Muscle of arm (tissue), 14 donors: ENCODE measurements at places on chromosomes 4 and X. TPM values are rescaled to one million over a fixed set of nuclear protein-coding genes. Genes with fewer than 3 reads are reported as not detected.
A peak's percentile ranks its signal among the peaks of the same experiment; 100 is the strongest.

DNA sequence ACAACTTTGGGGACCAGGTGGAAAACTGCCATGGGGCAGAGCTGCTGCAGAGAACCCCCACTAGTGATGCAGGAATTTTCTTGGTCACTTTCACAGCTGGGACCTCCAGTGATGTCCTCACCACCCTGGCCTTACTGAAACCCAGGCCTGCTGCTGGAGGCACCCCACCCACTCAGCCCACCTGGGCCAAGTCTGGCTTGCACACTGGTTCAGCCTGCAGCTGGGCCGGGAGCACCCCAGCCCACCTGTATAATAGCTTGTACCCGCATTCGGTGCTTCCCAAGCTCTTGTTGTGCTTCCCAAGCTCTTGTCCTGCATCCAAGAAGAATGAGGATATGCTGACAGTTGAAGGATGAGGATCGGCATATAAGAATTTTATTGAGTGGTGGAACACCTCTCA lies 86.4 kb upstream of the ZMAT1 start:
- DNase-seq, result no peak

DNA sequence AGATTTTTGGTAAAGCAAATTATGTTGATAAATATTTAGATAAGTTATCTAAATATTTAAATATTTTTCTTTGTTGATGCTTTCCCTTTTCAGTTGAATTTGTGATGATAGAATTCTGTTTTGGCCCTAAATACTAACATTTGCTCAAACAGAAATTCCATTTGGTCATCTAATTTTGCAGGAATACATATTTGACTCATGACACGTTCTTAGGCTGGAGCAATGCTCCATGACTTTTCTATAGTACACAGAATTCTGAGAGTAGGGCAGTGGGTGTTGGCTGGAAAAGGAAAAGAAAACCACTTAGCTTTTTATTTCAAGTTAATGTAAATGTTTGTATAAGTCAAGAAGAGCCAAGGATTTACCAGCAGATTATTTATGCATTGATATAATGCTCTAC lies 58.6 kb upstream of the GK2 start:
- DNase-seq, result no peak

GRCh38 chrX:124341396-124342132 lies 4.8 kb upstream of the SH2D1A start:
- DNase-seq, result no peak

The PPARGC1A gene
- 11.7 TPM for polyA plus RNA-seq

- no peak for DNase-seq
These were observed 155.8 kb downstream of the FAM47B start for GRCh38 chrX:35098419-35098818.

GRCh38 chr4:100075486-100076270 lies 114.6 kb downstream of the DDIT4L start:
- DNase-seq, result no peak

The GAGE12J gene
- not detected for polyA plus RNA-seq

DNA sequence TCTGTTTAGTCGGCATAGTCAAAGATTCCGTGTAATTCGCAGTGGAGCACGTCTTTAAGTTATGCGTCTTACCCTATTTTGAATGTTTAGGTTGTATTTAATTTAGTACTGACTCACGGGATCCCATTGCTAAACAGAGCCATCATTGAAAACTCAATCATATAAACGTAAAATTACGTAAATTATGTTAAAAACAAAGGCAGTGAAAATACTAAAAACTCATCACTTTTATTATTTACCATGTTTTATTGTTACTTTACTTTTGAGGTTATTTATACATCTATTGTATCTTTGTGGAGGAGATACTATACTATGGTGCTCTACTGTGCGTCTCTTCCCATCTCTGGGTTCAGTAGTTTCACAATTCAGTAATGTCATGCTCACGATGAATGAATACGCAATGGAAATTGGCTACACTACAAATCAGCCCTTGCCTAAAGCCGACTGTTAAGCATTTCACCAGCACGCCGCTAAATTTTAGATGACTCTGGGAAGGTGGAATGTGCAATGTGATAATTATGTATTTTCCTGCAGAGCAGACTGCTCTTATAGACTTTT lies 944 bp downstream of the FUNDC2 start:
- peak; percentile 68 for DNase-seq

- DNase-seq, result no peak
These were observed 239.5 kb downstream of the PRDM5 start for GRCh38 chr4:120682981-120683380.

- DNase-seq, result no peak
These were observed 81.4 kb upstream of the IGFBP7 start for GRCh38 chr4:57191523-57192034.

The SLC6A14 gene
- 0.07 TPM for polyA plus RNA-seq

- no peak for DNase-seq
These were observed 21.6 kb upstream of the DUSP9 start for GRCh38 chrX:153625271-153626024.

- DNase-seq, result peak; percentile 3
These were observed 800.5 kb upstream of the DIAPH2 start for GRCh38 chrX:95884186-95884585.

GRCh38 chrX:16067886-16068515 lies 55.4 kb upstream of the GRPR start:
- no peak for DNase-seq

DNA sequence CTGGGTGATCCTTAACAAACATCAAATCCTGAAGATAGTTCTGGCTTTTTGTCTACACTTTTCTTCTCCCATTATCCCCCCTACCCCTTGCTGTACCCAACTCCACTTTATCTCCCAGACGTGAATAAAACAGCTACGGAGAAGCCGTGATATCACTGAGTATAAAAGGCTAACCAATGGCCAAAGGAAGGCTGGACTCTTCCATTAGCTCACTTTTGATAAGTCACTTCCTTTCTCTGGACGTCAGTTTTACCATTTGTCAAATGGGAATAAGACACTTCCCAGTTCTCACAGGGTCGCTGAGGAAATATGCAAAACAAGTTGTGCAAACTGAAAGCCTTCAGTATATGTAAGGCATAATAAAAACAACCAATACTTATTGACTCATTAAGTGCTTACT lies 38.6 kb upstream of the EDA2R start:
- no peak for DNase-seq

DNA sequence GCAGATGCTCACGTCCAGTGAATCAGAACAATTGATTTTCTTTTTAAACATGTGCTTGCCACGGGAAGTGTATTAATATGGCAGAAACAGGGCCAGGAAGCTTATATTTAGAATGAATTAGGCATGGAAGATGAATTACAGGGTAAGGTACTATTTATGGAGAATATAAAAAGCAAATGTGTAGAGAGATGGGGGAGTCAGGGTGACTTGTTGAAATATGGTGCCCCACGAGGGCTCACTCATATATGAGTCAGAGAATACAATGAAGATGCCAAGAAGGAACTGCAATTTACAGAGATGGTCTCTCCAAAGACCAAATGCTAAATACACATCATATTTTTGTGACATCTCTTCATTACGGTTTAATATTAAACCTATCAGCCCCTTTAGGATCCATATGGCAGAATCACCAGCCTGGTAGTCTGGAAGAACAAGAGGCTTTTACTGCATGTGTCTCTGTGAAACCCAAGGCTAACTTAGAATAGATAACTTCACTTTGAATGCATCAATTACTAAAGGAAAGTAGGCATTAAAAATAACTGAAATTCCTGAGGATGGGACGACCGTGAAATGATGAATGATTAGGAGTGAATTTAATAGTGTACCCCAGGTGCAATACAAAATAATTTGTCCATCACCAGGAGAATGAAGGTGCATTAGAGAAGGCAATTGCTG lies 385.3 kb downstream of the ARHGAP24 start:
- no peak for DNase-seq

DNA sequence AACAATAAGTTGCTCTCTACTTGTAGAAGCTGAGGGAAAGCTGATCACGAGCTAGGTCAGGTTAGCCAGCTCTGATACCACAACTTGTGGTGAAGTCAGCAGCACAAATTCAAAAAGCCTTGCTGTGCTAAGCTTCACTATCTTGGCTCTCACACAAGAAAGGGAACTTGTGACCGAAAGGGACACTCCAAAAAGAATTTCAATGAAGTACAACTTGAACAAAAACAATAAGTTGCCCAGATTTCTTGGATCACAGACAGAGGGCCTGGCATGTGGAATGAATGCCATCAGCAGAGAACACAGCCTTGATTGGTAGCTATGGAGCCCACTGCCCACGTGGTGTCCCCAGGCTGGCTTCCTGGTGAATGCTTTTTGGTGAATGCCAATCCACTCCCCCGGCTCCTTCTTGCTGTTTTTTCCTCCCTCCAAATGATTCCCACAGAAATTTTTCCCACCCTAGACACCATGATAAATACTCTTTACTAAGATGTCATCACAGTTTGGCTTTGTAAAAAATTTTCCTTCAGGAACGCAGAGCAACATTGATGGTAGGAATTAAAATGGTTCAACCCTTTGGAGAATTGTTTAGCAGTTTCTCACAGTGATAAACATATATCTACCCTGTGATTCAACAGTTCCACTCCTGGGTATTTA lies 82.6 kb downstream of the ANXA3 start:
- no peak for DNase-seq

DNA sequence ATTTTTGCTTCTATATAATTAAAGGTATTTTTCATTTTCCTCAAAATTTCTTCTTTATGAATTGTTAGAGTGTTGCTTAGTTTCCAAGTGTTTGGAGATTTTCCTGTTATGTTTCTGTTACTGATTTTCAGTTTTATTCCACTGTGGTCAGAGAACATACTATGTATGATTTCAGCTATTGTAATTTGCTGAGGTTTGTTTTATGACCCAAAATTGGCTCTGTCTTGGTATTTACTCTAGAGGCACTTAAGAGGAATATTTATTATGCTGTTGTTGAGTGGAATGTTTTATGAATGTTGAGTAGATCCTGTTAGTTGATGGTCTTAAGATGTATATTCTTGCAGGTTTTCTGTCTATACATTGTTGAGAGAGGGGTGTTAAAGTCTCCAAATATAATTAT lies 263.5 kb downstream of the PABPC4L start:
- DNase-seq, result no peak

GRCh38 chr4:39963656-39964055 lies 14.1 kb downstream of the PDS5A start:
- DNase-seq, result no peak

The RAPGEF2 gene
- 31.3 TPM for polyA plus RNA-seq

DNA sequence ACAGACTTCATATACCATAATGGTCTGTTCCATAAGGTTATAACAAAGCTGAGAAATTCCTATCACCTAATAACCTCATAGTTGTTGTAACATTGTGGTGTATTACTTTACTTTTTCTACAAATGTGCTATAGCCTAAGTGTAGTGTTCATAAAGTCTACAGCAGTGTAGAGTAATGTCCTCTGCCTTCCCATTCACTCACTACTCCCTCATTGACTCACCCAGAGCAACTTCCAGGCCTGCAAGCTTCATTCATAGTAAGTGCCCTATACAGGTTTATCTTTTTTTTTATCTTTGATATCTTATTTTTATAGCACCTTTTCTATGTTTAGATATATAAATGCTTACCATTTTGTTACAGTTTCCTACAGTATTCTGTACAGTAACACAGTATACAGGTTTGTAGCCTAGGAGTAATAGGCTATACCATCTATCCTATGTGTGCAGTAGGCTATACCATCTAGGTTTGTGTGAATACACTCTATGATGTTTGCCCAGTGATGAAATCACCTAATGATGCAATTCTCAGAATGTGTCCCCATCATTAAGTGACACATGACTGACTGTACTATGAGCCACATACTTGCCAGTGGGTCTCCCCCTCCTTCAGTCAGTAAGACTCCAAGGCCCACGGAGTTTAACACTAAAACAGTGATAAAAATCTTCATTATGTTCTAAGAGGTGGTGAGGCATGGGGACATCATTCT lies 299.9 kb downstream of the UNC5C start:
- no peak for DNase-seq

- no peak for DNase-seq
These were observed 869.6 kb downstream of the CCSER1 start for GRCh38 chr4:90996813-90997212.

- peak; percentile 54 for DNase-seq
These were observed at the start of gene FGF5 for GRCh38 chr4:80266253-80266901. FGF5 (plus strand) TSS chr4:80266664; CDS start chr4:80266825, 161 bp downstream.

GRCh38 chr4:7571701-7572100 lies 137.0 kb upstream of the PSAPL1 start:
- no peak for DNase-seq

DNA sequence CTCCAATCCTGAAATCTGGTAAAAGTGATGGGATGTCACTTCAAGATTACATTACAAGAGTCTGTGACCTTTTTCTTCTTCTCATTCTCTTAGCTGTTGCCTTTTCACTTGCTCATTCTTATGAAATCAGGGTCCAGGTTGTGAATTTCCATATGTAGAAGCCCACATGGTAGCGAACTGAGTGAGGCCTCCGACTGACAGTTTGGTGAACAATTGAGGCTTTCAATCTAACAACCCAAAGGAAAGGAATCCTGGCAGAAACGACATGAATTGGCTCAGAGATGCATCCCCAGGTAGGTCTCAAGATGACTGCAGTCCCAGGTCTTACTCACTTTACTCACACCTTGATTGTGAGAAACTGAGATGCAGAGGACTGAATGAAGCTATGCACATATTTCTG lies 203.4 kb upstream of the FAT4 start:
- no peak for DNase-seq

The CHIC1 gene
- not detected for polyA plus RNA-seq

- no peak for DNase-seq
These were observed 5.7 kb downstream of the CD99 start for GRCh38 chrX:2696698-2697215.

DNA sequence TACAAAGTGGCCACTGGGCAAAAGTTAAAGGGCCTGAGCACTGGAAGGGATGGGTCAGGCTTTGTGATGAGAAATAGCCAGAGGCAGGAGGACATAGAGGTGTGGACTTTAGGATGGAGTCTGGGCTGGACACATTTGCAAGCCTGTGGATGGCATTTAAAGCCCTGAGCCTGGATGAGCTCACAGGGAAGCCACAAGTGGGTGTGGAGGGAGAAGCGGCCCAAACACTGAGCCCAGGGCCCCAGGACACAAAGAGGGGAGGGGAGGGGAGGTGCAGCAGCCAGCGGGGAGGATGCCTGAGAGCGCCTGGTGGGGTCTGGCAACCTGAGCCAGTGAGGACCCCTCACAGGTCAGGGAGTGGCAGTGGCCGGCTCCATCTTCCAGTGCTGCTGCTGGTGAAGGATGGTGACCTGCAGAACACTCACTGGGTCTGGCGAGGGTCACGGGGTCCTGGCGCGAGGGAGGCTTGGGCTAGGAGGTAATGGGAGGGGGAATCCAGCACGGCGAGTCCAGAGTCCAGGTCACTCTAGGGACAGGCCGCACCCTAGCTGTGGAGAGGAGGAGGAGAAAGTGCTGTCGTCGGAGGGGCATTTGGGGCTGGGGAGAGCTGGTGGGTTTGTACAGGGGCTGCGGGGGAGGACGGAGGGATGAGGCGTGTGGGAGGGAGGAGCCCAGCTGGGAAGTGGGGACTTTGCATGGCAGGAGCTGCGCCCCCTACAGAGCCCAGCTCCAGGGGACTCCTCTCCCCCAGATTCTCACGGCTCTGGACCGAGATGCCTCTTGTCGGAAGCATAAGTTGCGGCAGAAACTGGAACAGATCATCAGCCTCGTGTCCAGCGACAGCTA lies 7.0 kb downstream of the LAGE3 start:
- no peak for DNase-seq

The CT45A3 gene
- 0.41 TPM for polyA plus RNA-seq
